Stimulated activated CD8-positive, alpha-beta memory T cell treated with anti-CD3 and anti-CD28 coated beads, Interleukin-2, amount 100 ng/mL, for 48 hours (primary cell): ENCODE measurements at places on chromosomes 1 and 21.

- no peak for DNase-seq
These were observed 61.4 kb upstream of the BARHL2 start for GRCh38 chr1:90778486-90778885.

DNA sequence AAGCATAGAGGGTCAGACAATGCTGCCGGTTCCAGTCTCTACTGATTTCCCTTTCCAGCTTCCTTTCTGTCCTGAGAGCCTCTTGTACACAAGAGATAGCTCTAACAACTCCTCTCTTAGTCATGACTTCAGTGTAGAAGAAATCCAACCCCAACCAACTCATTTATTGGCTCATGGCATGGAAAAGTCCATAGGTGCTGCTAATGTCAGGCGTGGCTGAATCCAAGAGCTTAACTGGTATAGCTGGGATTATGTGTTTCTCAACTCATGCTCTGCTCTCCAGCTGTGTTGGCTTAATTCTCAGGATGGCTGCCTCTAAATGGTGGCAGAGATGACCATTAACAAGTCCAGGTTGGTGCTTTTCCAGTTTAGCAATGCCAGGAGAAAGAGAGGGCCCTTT, 12.4 kb upstream of the THRAP3 start:
- DNase-seq = no peak

DNA sequence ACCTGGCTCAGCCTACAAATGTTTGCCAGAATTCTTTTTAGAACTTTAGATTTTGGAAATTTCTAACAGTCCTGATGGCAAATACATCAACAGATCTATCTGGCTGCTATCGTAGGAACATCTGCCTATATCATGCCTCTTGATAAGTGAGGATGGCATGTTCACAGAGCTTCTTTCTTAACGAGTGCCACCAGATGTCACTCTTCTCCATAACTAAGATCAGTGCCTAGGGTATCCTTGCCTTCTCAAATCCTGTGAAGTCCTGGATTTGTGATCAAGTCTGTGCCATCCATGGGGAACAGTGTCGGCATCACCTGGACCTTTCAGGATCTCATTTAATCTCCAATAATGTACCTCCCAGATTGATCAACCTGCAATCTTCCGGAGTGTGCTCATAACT, 36.5 kb upstream of the CD5L start:
- DNase-seq = no peak

DNA sequence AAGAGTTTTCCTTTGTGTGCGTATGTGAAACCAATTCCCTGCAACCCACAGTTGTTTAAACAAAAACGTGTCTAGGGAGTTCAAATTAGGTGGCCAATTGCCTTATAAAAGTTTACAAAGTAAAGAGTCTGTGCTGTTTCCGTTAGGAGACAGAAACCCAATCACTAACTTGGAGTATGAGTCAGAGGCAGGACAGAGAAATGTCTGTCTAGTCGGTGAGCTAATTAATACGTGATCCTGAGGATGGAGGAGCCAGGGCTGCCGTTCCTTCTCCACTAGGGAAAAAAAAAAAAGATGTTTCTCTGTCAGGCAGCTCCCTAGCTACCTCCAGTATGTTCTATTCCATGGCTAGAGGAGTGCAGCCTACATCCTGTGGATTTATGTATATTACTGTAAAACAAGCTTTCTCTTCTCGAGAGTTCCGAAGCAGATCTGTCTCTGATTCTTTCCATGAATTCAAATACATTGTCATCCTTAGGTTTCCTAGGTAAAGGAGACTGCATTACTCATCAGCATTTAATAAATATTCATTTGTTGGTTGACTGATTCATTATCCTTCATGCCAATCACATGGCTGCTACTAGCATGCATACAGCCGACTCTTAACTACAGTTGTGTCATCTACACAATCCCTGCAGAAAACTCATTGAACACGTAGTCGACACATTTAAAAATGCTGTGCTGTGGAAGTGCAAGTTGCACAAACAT, 430.6 kb downstream of the KIF26B start:
- no peak for DNase-seq

GRCh38 chr21:16287046-16287445, 557.3 kb downstream of the USP25 start:
- no peak for DNase-seq

GRCh38 chr1:193355178-193355577, 168.8 kb upstream of the B3GALT2 start:
- DNase-seq = no peak

DNA sequence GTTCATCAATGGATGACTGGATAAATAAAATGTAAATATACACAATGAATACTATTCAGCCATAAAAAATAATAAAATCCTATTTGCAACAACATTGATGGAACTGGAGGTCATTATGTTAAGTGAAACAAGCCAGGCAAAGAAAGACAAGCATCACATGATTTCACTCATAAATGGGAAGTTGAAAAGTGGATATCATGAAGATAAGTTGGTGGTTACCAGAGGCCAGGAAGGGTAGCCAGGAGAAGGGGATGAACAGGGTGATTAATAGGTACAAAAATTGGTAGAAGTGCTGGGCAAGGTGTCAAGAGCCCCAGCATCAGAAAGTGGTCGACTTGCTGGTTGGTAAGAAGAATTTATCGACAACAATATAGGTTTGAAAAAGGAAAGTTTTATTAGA, 1.3 kb upstream of the PARK7 start:
- DNase-seq = no peak

DNA sequence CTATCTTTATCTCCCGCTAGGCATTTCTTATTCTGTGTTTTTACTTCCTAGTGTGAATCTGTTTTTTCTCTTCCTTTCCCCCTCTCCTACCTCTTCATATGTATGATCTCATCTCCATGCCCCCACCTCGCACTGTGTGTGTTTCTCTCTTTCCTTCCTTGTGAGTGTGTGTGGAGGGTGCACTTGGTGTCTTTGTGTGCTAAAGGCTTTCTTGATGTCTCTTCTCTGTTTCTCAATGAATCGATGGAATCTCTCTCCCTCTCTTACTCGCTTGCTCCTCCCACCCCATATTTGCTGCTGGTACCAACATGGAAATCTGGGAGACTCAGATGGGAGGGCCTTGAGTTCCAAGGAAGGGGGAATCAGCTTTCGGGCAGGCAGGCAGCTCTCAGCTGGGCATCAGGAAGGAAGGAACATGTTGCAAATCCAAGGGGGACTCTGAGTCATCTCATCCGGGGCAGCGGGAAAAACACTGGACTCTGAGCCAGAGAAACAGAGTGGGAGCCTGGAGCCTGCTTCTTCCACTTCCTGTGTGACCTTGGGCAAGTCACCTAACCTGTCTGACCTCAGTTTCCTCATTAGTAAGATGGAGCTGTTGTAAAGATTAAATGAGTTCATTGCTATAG, 147.5 kb downstream of the PTPRU start:
- DNase-seq = no peak

DNA sequence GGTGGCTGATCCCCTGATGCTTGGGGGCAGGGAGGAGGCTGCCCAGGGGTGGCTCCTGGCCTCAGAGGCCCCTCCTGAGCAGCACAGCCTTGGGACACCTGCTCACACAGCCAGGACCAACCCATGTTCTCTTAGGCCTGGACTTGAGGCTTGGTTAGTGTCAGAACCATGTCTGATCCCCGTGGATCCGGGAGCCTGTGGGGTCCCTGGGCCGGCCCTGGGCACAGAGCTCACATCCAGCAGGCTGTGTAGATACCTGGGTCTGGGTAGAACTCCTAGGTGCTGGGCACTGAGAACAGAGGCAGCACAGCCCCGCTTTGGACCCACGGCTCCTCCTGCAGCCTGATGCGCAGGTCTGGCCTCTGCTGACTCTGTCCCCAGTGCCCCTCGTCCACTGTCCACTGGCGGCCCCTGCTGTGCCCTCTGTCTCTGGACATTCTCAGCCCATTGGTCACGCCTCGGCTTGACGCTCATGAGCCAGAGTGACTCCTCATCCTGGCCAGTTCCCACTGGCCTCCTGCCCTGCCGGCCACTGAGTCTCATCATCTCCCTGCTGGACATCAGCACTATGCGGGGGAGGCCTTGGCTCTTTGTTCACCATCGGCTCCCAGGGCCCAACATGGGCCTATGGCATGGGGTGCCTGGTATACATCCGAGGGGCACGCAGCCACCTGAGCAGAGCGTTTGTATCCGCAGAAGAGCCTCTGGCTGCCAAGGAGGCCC, 70.2 kb downstream of the TRIM11 start:
- DNase-seq = no peak

- DNase-seq = no peak
These were observed 70.6 kb upstream of the GJB5 start for GRCh38 chr1:34684266-34684665.
